Kidney (tissue), 22 donors: ENCODE measurements at places on chromosomes 16 and 17. TPM values are rescaled to one million over a fixed set of nuclear protein-coding genes. Genes with fewer than 3 reads are reported as not detected.

- DNase-seq: no peak
Observed at GRCh38 chr17:22221344-22221743, 529.0 kb downstream of the KCNJ18 start.

- no peak for DNase-seq
Observed at GRCh38 chr17:74856112-74856511, 3.6 kb downstream of the GRIN2C start.

Gene ZG16
- not detected for polyA plus RNA-seq

- peak; percentile 38 for DNase-seq
Observed at GRCh38 chr16:86044881-86045590, 146.1 kb downstream of the IRF8 start.

Gene TPSB2
- not detected for polyA plus RNA-seq

DNA sequence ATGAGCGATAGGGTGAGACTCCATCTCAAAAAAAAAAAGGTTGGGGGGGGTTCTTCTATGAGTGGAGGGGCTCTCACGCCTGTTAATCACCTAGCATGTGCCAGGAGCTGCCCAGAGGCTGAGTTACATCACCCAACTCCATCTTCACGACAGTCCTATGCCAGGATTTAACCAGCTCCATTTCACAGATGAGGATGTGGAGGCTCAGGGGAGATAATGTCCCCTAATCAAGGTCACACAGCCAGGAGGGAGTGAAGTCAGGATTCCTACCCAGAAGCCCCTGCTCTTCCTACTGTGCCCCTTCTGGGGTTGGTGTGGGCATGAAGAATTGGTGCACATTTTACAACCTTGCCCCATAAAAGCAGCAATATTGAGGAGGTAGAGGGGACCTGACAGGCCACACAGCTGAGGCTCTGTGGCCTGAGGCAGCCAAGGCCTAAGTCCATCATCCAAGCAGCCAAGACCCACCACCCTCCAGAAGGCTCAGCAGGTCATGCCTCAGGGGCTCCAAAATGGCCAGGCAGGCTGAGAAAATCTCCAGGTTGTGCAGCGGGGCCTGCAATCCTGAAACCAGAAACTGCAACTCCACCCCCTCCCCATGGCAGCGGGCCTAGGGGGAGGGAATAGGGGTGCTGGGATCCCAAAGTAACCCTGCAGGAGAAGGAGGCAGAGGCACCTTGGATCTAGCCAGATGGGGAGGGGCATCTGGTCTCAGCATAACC, 6.9 kb downstream of the PPY start:
- peak; percentile 86 for DNase-seq

DNA sequence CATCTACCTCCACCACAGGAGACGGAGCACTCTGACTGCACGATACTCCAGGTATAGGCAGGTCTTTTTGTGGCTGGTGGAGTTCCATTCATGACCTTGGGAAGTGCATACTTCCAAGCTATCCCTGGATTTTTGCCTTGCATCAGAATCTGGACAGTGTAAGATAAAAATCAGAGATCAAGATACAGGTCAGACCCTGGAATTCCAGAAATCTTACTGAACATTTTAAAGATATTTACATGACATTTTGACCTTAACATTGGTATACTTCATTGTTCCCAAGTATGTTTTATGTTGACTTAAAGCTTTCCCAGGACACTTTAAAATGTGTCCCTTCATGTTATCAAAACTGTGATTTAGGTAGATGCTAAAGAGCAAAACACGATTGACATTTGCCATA, 101.0 kb downstream of the SYCE1L start:
- DNase-seq: no peak

Gene CDK5RAP3
- 140 TPM for polyA plus RNA-seq

GRCh38 chr16:86025706-86026105, 126.7 kb downstream of the IRF8 start:
- DNase-seq: peak; percentile 41

Gene GPR142
- not detected for polyA plus RNA-seq

DNA sequence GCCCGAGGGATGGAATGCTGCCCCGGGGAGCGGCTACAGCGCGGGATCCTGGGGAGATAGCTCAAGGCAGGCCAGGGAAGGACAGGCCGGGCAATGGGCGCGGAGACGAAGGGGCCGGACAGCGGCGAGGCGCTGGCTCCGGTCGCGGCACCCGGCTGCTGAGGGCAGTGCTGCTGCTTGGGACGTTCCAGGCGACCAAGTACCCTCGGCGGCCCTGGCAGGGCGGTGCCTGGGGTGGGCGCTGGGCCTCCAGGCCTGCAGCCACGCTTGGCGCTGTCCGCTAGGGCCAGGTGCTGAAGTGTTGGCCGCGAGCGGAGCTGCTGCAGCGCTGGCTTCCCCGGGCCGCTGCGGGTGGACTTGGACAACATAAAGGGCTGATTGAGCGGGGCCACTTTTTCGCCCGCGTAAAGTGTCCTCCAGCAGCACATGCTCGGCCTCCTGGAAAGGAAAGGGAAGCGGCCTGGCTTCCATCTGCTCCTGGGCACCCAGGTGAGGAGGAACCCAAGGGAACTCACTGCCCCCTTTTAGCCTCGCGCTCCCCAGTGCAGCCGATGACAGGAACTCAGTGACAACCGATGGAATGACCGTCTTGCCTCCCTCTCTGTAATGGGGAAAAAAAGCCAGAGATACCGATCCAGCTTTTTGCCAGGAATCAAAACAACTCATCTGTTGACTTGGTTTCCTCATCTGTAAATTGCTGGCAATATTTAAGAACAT, 23.7 kb downstream of the CLEC3A start:
- peak; percentile 94 for DNase-seq

Gene KLHL10
- not detected for polyA plus RNA-seq

GRCh38 chr17:2955931-2956582, 107.3 kb downstream of the OR1D5 start:
- no peak for DNase-seq

DNA sequence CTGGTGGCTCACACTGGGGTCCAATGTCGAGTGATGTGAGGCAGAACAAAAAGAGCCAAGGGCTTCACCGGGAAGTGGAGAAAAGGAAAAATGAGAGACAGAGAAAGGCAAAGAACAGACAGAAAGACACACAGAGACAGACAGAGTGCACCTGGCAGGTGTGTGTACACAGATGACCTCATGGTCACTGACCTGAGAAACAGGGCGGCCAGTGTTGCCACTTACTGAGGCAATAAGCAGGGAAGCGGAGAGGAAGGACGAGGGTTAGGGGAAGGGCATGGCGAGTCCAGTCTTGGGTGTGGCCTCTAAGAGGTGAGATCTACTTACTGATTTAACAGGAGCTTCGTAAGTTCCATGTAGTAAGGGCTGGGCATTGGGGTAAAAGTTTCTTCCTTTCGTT, 7.5 kb downstream of the GINS2 start:
- no peak for DNase-seq

Gene KRTAP3-2
- polyA plus RNA-seq: not detected

Gene RNF222
- polyA plus RNA-seq: not detected

GRCh38 chr17:70825321-70826125, 656.2 kb downstream of the KCNJ2 start:
- DNase-seq: no peak

DNA sequence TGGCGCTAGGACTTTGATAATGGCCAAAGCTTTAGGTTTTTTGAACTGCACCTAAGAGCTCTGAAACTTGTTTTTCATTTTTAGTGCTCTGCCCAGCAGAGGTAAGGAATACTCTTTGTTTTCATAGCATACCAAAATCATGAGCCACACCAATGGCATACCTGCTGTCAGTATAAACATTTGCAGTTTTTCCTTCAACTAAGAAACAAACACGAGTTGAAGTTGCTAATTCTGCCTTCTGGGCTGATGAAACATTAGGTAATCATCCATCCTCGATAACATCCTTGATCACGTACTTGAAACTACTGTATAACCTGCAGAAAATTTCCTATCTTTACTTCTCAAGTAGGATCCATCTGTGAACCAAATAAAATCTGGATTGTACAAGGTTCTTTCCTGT, 20.6 kb upstream of the B4GALNT2 start:
- DNase-seq: no peak

GRCh38 chr17:4833941-4834680, 971 bp downstream of the MINK1 start:
- peak; percentile 76 for DNase-seq

- no peak for DNase-seq
Observed at GRCh38 chr16:20302389-20302788, 24.9 kb downstream of the GP2 start.

DNA sequence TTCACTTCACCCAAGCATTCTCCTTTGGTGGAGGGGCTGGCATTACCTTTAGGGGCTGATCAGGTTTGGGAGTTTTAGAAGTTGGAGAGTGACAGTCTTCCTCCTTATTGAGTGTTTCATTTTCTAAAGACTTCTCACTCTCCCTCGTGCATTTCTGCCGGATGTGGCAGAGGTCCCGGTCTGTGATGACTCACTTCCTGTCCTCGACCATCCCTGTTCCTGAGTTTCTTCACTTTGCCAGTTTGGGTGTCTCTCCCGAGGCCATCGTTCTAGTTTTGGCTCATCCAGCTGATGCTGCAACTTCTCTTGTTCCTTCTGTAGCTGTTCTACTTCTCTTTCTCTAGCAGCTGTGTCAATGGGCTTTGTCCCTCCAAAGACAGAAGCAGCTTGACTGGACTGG, 104.3 kb downstream of the PHKB start:
- no peak for DNase-seq

DNA sequence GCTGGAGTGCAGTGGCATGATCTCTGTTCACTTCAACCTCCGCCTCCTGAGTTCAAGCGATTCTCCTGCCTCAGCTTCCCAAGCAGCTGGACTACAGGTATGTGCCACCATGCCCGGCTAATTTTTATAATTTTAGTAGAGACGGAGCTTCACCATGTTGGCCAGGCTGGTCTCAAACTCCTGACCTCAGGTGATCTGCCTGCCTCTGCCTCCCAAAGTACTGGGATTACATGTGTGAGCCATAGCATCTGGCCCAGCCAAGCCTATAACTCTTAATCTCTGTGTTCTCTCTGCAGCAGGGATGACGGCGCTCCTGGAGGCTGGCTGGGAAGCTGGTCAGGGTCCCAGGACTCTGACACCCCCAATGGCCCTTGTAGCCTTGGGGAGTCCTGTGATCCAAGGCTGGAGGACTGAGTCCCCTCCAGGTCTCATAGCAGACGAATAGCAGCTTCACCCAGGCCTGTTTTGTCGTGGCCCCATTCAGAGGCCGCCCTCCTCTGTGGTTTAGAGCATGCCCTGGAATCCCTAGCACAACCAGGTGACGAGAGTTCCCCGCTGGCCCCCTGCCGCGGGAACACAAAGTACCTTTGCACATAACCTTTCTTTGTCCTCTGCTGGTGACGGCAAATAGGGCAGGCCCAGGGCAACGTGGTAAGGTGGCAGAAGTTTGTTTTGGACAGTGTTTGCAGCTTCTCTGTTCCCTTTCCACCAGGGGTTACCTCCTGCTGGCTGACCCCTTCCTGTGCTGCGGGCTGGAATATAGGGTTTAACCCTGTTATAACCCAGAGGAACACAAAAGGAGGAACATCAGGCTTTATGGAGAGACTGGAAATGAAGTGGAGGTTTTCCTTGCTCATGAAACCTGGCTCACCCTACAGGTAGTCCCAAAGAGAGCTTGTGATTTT, 43.0 kb upstream of the TOB1 start:
- peak; percentile 42 for DNase-seq

Gene ZNF624
- 0.90 TPM for polyA plus RNA-seq

DNA sequence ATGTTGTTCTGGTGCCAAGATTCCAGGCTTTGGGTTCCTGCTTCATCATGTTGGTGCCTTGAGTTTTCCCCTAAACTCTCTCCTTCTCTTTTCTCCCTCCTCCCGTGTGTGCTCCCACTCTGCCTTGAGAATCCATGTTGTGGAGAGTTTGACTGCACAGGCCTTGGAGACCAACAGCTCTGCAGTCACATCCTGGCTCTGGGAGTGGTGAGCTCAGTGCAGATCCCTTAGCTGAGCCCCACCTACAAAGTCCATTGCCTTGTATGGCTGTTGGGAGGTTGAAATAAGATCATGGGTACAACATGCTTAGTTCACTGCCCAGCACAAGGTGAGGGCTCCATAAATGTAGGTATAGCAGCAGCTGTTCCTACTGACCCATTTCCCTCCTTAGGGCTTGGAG, 85.9 kb downstream of the IRX3 start:
- DNase-seq: no peak

Gene RAB11FIP4
- polyA plus RNA-seq: 10.0 TPM

Gene TNFRSF17
- polyA plus RNA-seq: not detected

GRCh38 chr17:38916771-38917170, 8.6 kb upstream of the LASP1NB start:
- DNase-seq: no peak

Gene NHLRC4
- 17.4 TPM for polyA plus RNA-seq

GRCh38 chr16:56600398-56600999, 7.9 kb upstream of the MT2A start:
- DNase-seq: no peak

DNA sequence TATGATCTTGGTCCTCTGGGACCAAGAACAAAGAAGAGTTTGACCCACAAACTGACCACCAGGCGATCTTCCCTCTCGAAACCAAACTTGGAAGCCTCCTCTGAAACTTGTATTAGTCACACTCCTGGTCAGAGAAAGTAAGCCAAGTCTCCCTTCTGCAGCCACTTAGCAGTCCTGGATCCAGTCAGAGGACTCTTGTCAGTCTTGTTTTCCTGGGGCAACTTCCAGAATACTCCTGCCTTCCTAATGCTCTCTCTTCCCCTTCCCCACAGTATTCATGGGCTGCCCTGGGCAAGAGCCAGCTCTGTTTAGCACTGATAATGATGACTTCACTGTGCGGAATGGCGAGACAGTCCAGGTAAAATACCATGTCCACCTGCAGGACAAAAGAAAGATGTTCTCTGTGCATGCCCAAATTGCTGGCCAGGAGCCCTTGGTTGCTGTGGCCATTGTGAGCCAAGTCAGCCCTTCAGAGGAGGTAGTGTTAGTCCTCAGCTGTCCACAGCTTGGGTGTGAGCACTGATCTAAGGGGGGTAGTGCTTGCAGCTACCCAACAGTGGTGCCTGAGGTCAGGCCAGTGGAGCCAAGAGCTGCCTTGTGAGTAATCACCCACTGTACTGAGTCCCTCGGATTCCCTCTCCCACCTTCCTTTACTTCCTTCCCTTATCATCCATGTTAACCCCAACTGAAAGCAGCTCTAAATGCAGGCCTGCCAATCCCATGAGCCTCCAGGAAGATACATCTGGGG, 31.2 kb downstream of the CDH3 start:
- no peak for DNase-seq

GRCh38 chr16:12289175-12290063, 312.9 kb downstream of the SNX29 start:
- peak; percentile 55 for DNase-seq

Gene MEOX1
- polyA plus RNA-seq: not detected

GRCh38 chr16:47617732-47618131, 156.6 kb downstream of the PHKB start:
- DNase-seq: no peak

Gene OTOP3
- polyA plus RNA-seq: not detected

Gene DNAAF8
- polyA plus RNA-seq: 4.0 TPM

GRCh38 chr17:76659928-76660655, 16.5 kb upstream of the ST6GALNAC1 start:
- peak; percentile 86 for DNase-seq
